GM03348 (cell line): ENCODE measurements at places on chromosomes 2 and 18.

DNA sequence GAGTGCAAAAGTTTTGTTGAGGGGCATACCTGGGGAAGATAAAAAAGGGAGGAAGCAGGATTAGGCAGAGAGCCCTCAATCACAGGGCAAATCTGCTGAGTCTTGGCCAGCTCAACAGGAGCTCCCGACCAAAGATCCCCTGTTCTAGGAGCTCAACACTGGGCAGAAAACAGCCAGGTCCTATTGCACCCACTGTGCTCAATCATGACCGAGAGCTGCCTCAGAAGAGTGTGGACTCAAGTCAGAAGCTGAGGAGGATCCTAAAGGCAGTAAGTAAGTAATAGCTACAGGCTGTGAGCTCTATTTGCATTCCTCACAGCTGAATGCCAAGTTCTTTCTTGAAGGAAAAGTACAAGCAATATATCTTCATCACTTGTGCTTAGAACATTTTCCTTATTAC, 334.4 kb upstream of the NRP2 start:
- no peak for DNase-seq

DNA sequence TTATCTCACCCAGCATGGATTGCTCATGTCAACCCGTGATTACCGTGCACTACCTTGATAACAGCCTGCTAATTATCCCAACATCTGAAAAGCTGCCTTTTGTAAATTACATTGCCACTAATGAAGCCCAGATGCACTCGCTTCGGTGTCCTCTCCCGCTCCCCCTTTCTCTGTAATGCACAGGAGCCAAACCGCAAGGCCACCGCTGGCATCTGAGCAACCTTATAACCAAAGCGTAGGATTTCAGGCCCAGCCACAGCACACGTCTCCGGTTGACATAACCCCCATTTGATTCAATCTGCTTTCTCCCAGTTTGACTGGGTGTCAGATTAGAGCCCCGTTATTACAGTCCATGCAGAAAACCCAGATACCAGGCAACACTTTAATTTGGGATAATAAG, 341.2 kb downstream of the ALK start:
- peak; percentile 66 for DNase-seq

GRCh38 chr2:180690611-180691010, 289.8 kb upstream of the UBE2E3 start:
- no peak for DNase-seq

DNA sequence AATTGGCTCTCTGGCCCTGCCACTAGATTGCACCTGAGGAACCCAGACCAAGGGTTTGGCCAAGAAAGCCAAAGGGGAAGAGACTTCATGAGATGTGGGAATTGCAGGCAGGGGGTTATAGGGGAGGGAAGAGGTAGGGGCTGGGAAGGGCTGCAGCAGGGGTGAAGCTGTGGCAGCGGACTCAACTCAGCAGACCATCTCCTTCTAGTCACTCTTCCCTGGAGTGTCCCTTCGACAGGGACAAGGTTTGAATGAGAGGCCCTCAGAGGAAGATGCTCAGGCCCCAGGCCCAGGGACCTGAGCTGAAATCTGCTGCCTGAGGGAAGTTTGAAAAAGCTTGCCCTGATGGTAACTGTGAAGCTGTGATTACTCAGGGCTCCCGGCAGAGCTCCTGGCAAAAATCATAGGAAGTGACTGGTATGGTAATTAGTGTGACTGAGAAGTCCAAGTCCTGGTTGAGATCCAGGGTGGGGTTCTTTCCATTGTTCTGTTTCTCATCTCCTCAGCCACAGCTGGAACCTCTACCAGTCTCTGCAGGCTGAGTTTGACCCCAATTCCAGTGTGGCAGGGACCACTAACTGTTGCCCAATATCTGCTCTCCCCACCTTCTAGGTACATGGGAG, 300.9 kb downstream of the CYP26B1 start:
- peak; percentile 77 for DNase-seq

GRCh38 chr2:239814861-239815601, 210.1 kb downstream of the NDUFA10 start:
- DNase-seq, result no peak

DNA sequence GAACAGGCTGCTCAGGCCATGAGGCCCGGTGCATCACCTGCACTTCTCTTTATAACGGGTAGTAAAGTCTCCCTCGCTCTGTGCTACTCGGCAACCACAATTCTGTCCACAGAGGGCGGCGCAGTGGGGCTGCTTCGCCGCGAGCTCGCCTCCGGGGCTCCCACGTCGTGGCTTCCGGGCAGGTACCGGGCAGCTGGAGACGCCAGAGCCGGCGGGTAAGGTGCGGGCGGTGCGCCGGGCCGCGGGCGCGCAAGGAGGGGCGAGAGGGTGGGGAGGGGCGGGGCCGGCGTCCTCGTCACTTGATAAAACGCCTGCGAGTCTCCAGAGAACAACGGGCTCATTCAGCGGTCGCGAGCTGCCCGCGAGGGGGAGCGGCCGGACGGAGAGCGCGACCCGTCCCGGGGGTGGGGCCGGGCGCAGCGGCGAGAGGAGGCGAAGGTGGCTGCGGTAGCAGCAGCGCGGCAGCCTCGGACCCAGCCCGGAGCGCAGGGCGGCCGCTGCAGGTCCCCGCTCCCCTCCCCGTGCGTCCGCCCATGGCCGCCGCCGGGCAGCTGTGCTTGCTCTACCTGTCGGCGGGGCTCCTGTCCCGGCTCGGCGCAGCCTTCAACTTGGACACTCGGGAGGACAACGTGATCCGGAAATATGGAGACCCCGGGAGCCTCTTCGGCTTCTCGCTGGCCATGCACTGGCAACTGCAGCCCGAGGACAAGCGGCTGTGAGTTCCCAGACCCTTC, at the start of gene ITGA6:
Gene ITGA6 (plus strand): TSS at position 331 of the 734 bp plus-strand sequence.
- peak; percentile 88 for DNase-seq

DNA sequence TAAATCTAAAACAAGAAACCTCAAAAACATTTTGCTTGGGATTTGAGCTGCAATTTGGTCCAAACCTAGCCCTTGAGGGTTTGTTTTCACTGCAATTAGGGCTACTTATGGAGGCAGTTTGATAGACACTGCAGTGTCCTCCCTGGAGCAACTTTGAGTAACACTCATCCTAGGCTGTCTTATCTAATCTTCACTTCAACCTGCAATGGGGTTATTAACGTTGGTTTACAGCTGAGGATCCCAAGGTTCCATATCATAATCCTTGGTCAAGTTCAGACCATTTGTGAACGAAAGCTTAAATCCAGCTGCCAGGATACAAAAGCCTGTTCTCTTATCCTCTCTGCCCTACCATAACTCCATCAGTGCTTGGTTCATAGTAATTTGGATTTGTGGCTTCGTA, 2.5 kb downstream of the ANXA4 start:
- no peak for DNase-seq

- peak; percentile 23 for DNase-seq
Measured at GRCh38 chr2:6917761-6918421, 679 bp downstream of the RNF144A start.

- DNase-seq, result no peak
Measured at GRCh38 chr2:218659988-218660358, 490 bp downstream of the BCS1L start.

DNA sequence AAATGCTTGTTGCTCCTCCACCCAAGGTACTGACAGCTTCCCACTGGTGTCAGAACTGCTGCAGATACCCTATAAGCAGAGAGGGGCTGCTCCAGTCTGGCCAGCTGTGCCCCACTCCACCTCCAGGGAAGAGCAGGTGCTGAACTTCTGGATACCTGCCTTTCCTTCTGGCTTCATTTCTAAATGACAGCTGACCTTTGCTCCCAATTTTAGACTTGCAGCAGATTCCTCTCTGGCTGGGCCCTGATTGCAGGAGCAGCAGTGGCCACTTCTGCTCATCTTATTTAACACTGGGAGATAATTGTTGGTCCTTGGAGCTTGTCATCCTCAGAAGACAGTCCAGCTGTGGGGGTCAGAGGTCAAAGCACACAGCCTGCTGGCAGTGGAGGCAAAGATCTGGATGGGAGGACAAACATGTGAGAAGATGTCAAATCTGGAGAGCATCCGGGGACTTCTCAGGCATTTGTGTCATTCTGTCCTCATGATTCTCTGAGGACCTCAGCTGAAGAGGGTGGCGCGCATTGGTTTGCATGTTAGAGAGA, 38.9 kb downstream of the SETBP1 start:
- DNase-seq, result no peak

DNA sequence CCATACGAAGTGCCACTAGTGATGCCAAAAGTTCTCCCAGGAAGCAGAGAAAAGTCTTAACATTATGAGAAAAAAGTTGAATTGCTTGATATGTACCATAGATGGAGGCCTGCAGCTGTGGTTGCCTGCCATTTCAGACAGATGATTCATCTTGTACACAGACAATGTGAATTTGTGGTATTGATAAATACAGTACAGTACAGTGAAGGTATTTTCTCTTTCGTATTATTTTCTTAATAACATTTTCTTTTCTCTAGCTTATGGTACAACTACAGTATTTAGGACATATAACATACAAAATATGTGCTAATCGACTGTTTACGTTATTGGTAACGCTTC, 33.6 kb upstream of the VWC2L start:
- DNase-seq, result no peak

- peak; percentile 66 for DNase-seq
Measured at GRCh38 chr2:215825707-215826106, 187.6 kb downstream of the MREG start.

- DNase-seq, result no peak
Measured at GRCh38 chr2:227153758-227154486, 10.1 kb downstream of the COL4A4 start.

DNA sequence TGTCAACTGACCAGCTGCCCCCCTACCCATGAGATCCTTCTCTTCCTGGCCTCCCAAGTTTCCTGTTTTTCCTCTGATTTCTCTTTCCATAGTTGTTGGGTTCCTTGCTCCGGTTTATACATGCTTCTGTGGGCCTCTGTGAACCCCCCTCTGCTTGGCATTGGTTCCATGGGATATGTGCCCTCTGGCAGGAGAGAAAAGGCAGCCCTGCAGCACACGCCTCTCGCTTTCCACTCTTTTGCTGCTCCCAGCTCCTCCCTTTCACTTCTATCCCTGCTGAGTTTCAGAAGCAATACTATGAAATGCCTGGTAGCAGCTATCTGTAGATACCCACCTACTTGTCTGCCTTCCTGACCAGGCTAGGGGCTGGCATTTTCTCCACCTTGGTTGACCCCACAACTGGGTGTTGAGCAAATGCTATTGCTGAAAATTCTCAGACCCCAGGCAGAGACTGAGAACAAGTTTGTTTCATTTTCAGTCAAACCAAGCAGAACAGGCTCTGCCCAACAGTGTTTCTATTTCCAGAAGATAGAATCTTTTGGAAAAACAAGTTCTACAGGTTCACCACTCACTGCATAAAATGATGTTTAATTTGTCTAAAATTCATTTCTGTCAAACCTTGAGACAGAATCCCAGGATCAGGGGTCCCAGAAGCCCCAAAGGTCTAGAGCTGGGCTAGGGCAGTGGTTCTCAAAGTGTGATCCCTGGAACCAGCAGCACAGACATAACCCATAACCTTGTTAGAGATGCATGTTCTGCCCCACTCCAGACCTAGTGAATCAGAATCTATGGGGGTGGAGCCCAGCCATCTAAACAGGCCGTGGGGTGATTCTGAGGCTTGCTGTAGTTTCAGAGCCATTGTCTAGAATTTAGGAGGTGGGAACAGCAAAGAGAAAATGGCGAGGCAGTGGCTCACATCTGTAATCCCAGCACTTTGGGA, 13.4 kb downstream of the CAPG start:
- DNase-seq, result no peak

GRCh38 chr18:2180586-2180985, 390.7 kb downstream of the METTL4 start:
- DNase-seq, result no peak

- DNase-seq, result no peak
Measured at GRCh38 chr2:198452327-198452726, 647.9 kb downstream of the PLCL1 start.

- DNase-seq, result no peak
Measured at GRCh38 chr2:31269087-31269486, 35.1 kb downstream of the EHD3 start.

DNA sequence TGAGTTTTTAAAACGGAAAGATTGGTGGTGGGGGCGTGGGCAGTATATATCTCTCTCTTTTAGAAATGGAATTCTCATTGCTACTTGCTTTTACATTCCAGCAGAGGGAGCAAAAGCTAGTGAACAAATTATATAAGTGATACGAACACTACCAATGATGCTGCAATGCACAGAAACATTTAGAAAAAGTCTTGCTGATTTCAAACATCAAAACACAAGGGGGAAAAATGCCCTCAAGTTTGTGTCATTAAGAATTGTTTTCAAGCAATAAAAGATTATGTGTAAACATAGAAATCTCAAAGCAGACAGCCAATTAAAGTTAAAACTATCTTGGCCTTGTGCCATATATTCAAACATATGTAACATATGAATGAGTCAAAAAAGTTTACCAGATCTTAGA, 296.3 kb upstream of the KCNJ3 start:
- DNase-seq, result peak; percentile 45

DNA sequence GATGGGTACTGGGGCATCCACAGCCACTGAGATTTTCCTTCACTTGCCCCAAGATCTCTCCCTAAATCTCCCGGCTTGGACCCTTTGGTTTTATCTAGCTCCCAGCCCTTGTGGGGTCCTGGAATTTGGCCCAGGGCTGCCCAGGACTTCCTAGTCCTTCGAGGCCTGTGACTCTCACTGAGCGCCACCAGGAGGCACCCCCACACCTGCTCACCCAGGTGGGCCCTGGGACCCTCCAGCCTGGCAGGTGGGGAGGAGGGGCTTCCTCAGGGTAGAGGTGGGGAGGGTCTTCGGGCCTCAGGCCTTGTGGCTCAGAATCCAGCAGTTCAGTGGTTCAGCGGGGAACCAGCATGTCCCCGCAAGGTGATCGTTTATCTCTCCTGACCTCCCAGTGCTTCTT, 11.9 kb upstream of the PRSS56 start:
- DNase-seq, result no peak
